ENCODE measurements at places on chromosomes 3 and 15.
A peak's percentile ranks its signal among the peaks of the same experiment; 100 is the strongest.

DNA sequence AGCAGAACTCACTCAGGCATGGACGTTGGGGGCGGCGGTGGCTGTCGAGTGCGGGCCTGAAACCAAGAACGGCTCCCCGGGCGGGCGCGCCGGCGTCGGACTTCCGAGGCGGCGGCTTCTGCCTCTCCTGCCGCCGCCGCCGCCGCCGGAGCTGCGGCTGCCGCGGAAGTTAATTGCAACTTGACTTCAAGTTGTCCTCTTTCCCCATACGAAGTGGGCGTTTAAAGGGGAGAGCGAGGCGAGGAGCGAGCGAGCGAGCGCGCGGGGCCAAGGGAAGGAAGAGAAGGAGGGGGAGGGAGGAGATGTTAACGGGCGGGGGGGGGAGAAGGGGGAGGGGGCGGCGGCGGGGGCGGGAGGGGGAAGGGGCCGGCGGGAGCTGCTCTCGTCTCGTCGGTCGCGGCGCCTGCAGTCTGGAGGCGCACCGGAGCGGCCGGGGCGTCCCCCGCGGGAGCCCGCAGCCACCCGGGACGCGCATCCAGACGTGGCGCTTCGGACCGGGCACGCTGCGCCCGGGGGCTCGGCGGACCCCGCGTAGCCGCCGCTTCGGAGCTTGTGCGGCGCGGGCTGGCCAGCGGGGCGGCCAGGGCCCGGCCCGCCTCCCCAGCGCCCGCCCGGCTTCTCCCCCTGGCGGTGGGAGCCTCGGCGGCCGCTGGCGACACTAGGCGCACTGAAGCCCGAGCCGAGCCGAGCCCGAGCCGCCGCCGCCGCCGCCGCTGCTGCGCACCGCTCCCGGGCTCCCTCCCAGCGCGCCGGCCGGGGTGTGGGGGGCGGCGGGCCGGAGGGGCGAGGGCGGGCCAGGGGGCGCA lies 19.7 kb upstream of the SATB1 start:
- DNase-seq = peak; percentile 82

DNA sequence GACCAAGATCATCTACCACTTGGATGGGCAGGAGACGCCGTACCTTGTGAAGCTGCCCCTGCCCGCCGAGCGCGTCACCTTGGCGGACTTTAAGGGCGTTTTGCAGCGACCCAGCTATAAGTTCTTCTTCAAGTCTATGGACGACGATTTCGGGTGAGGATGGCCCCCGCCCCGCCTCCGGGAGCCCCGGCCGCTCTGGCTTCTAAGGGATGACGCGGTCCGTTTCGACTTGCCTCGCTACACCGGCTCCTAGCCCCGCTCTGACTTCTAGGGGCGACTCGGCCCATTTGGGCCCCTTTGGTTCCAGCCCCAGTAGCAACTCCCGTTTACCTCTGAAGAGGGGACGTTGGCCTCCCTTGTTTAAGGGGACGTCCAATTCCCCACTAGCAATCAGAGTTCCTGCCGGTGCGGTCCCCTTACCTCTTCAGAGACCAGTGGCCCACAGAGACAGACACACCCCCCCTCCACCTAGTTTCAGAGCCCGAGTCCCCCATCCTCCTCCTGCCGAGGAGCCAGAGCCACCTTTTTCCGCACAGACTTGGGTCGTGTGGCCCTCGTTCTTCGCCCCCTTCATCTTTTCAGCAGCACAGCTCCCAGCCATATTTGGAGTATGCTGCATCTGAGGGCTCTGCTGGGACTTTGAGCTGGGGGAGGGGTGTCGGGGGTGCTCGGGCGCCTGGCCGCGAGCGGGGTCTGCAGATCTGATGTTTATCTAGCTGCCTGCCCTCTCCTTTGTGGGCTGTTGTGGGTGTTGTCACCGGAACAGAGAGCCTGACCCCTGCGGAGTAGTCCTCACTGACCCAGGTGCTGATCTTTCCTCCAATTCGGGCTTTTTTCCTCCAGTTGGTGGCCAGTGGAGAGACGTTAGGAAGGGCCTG lies 706 bp downstream of the DVL3 start:
- peak; percentile 41 for DNase-seq

GRCh38 chr3:114675104-114675503 lies 381.3 kb downstream of the TIGIT start:
- no peak for DNase-seq

- peak; percentile 59 for DNase-seq
Observed at GRCh38 chr3:195258449-195259153, 12.4 kb downstream of the XXYLT1 start.

- no peak for DNase-seq
Observed at GRCh38 chr3:182384221-182384620, 409.1 kb upstream of the ATP11B start.

DNA sequence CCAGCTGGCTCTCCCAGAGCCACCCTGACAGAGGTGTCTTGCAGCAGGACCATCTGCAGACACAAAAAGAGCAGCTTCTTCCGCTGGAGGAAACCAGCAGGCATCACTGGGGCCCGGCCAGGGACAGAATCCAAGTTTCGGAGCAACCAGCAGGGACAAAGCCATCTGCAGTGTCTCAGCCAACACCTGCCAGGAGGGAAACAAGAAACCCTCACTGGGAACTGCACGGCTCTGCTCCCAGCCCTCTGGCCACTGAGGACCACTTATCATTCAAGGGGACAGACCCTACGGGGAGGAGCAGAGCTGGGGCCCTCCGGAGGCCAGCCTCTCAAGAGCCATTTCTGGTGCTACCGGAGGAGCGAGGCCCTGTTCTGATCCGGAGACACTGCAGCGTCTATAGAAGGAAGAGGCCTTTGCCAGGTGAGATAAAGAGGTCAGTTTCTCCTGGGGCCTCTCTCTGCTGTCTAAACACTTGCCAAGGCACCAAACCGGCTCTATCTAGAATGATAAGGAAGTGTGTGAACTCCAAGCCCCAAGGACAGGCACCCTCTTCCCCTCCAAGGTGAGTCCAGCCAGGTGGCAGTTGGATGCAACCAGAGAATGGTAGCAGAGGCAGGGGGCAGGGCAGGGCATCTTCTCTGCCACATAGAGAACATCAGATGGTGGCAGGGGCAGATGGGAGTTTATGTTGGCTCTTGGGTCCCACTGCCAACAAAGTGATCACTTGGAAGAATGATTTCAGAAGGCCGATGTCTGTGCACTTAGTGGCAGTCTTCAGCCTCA lies 89.0 kb downstream of the CHSY1 start:
- DNase-seq = no peak

DNA sequence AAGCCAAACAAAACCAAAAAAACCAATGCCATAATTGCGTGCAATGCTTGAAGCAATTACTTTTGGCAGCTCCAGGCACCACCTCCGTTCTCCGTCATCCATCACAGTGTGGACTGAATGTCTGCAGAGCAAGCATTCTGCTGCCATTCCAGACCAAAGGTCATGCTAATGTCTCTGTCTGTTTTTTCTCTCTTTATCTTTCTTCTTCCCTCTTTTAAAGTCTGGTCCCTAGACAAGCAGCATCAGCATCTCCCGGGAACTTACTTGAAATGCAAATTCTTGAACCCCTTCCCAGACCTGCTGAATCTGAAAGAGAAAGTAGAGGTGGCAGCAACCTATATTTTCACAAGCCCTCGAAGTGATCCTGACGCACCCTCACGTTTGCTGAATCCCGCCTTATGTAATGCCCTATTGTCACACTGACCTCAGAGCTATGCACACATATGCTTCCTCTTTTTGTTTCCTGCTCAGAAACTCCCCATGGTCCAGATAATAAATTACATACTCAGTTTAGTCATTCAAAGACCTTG lies 297.3 kb upstream of the PROK2 start:
- DNase-seq = peak; percentile 90

GRCh38 chr15:70562906-70563305 lies 200.5 kb downstream of the UACA start:
- no peak for DNase-seq

GRCh38 chr3:61561374-61562041 lies at the start of gene PTPRG:
Gene PTPRG, plus strand, starts transcription at chr3:61561571. Its CDS starts 717 bp downstream, at chr3:61562288.
- peak; percentile 38 for DNase-seq

- DNase-seq = no peak
Observed at GRCh38 chr3:70011582-70011981, 12.0 kb downstream of the SAMMSON start.

- no peak for DNase-seq
Observed at GRCh38 chr3:181712553-181713279, 991 bp downstream of the SOX2 start.

DNA sequence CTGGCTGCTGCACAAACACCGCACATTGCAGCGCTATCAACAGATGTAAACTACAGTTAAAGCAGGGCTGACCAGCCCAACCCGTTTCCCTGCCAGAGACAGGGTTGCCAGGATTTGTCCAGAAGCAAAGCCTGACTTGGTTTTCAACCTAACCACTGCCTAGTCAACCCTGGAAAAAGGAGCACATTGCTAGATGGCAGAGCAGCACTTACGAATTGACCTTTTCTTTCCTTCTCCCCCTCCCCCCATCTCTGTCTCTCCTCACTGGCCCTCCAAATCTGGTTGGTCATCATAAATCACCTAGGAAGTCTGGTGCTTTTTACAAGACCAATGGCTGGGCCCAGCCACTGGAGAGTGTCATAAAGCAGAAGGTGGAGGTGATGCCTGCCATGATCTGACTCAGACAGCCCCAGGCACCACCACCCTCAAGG lies 51.3 kb downstream of the ABCC5 start:
- DNase-seq = no peak

GRCh38 chr15:53843869-53844569 lies 84.6 kb upstream of the WDR72 start:
- DNase-seq = no peak

DNA sequence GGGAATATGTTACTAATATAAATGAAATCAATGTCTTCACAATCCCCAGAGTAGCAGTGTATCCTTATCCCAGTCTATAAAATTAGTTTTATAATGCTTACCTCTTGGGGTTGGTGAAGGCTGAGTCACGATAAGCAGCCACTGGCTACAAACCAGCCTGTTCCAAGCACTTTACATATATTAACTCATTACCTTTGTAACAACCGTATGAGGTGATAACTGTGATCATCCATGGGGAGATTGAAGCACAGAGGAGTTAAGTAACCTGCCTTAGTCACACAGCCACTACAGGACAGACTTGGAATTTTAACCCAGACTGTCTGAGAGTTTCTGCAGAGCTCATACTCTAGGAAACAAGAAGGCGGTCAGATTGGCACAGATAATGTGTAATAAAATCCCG lies 43.3 kb upstream of the MITF start:
- no peak for DNase-seq

- DNase-seq = no peak
Observed at GRCh38 chr15:28023933-28024888, 74.9 kb downstream of the OCA2 start.

DNA sequence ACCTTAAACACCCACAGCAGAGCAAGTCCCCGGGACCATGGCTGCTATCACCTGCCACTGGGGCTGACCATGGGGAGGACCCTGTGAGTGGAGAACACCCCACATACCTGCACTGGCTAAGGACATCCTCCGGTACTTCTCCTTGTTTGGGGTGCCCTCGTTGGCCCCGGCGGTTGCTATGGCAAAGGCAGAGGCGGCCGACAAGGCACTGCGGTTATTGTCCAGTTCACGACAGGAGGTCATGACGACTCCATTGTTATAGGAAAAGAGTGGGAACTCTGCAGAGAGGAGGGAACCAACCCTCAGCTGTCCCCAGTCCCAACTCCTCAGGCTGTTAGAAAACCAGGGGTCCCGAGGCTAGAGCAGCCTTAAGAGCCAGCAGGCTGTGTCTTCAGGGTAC lies 54.8 kb upstream of the CTSH start:
- no peak for DNase-seq

GRCh38 chr3:20456511-20456910 lies 270.5 kb upstream of the SGO1 start:
- no peak for DNase-seq

DNA sequence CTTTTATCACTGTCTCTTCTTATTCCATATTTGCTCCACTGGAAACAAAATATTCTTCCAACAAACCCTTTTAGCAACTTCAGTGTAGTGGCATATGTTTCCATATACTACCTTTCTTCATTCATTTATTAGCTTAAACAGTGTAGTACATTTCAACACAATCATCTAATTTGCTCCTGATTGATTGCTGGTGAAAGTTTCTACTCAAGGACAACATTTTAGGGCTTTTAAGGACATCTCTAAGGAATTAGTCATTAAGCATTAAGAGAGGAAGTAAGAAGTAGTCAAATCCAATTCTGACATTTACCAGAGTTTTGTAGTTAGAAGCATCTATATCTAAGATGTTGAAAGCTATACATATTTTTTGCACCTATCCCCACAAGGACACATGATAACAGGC lies 55.8 kb downstream of the RSRC1 start:
- DNase-seq = no peak
